ENCODE measurements at places on chromosomes 13 and 19.

- no peak for DNase-seq
Observed at GRCh38 chr13:96403241-96403640, 313.3 kb downstream of the HS6ST3 start.

GRCh38 chr13:60654415-60654814 lies 257.4 kb downstream of the TDRD3 start:
- DNase-seq = peak; percentile 40

DNA sequence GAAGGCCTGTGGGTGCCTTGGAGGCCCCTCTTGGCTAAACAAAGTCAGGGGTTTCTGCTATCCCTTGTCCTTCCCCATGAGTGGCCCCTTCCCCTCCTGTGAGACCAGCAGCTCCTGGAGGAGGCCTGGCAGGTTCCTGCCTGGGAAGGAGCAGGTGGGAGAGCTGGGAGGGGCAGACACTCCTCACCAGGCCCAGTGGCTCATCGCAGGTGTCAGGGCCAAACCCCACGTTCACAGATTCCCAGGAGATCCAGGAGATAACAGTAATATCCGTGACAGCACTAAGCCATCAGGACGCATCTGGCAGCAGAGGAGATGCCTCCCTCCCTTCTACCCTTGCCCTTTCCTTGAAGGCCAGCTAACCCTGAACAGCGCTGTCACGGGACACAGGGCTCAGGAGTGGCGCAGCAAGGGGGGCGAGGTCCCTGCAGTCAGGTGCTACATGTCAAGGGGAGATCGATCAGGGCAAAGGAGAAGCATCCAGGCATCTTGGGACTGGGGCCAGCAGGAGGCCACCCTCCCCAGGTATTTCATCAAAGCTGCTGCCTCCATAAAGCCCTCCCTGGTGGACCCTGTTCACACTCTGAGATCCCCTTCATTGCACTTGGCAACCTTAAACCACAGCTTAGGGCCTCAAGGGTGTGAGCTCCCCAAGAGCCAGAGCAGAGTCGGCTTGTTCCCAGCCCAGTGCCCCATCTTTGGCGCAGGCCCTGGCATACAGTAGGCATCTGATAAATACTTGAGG lies 4.8 kb downstream of the CEBPA start:
- no peak for DNase-seq

GRCh38 chr19:54191011-54191810 lies at the start of gene TSEN34:
TSS of gene TSEN34 (plus strand) at chr19:54191308. CDS start at chr19:54191365, 57 bp downstream.
- peak; percentile 92 for DNase-seq

DNA sequence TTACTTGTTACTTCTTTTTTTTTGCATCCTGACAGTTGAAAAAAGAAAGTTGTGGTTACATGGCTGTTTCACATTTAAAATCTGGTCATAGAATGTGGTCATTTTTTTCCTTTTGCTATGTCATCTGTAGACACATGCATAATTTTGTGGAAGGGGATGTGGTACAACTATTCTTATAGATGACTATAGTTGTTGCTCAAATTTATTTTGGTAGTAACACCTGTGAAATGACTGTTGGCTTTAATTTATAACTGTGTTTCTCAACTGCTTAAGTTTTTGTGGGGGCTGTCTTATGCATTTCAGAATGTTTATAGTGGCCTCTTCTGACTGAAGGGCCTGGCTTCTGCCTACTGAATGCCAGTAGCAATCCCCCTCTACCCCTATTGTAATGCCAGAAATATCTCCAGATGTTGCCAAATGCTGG lies 130.5 kb downstream of the PAN3 start:
- DNase-seq = no peak

- no peak for DNase-seq
Observed at GRCh38 chr19:22619371-22619770, 14.8 kb upstream of the ZNF492 start.

GRCh38 chr19:1213391-1214286 lies 8.1 kb downstream of the STK11 start:
- DNase-seq = no peak

DNA sequence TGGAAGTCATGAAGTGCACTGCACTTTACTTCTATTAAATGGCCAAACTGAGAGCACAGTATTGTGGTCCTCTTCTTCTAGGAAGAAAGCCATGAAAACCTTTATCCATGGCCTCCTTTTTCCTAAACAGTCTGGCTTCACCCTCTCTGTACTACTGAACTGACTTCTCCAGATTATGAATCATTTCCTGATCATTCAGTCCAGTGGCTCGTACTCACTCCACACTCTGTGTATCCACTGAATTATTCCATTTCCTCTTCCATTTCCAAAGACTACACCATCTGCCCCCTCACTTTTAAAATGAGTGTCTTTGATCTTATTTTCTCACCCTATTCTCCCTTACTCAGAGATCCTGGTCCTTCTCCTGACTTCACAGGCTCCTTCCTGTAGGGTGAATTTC lies 29.7 kb upstream of the FREM2 start:
- no peak for DNase-seq

DNA sequence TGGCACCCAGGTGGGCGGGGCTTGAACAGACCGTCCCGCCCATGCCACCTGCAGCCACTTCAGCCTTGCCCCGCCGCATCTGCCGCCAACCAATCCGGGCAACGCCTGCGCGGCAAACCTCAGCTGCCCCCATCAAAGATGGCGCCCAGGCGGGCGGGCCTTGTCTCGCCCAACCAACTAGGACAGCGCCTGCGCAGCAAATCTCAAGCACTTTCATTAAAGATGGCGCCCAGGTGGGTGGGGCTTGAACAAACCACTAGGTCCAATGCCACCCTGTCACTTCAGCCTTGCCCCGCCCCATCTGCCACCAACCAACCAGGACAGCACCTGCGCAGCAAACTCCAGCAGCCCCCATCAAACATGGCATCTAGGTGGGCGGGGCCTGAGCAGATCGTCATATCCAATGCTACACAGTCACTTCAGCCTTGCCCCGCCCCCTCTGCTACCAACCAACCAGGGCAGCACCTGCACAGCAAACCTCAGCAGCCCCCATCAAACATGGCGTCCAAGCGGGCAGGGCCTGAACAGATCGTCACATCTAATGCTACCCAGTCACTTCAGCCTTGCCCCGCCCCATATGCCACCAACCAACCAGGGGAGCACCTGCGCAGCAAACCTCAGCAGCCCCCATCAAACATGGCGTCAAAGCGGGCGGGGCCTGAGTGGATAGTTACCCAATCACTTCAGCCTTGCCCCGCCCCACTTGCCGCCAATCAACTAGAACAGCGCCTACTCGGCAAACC lies 1.4 kb downstream of the PEG3 start:
- peak; percentile 100 for DNase-seq

DNA sequence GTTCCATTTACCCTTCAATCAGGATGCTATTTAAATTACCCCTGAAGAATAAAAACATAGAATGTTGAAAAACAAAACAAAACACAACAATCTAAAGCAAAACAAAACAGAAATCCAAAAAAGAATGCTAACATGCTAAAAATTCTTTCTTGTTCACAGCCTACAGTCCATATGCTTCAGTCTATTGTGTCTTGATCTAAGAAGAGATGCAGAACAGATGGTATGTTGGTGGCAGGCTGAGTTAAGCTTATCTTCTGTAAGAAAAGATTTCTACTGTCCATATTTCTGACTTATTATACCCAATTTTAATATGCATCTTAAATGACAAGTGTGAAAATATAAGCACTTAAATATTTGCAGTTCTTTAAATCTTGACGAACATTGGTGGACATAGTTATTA lies 356.1 kb upstream of the SLITRK1 start:
- DNase-seq = no peak

DNA sequence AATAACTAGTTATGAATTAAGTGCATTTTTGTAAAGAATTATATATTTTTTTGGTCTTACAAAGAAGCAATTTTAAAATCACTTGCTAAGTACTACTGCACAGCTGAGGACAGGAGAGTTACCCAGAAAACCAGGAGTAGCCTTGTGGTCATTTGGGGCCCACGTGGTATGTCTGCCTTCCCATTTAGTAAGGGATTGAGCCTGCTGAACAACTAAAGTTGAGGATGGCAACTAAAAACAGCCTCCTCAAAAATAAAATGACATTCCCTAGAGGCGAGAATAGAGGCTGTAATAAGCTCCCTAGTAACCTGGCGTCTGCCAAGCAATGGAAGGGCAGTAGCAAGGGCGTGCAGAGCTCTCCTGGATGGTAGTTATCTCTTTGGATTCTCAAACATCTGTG lies 36.3 kb downstream of the DOCK9 start:
- DNase-seq = no peak

DNA sequence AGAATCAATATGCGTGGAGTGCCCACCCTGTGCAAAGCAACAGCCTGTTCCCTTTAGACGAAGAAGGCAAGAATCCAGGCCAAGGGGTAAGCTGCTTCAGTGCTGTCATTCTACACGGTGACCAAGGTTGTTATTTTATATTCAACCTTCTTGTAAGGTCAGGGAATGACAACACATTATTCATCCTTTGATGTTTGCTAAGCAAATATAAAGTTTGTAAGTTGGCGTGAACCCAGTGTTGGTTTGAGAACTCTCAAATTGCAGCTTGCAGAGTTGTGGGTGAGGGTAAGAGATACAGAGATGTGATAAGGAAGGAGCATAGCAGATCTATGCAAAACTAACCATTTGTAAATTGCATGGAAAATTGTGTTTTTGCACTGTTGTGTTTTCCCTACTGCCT lies 436.7 kb downstream of the FGF9 start:
- no peak for DNase-seq

GRCh38 chr13:110860983-110861382 lies 53.9 kb downstream of the ANKRD10 start:
- no peak for DNase-seq

DNA sequence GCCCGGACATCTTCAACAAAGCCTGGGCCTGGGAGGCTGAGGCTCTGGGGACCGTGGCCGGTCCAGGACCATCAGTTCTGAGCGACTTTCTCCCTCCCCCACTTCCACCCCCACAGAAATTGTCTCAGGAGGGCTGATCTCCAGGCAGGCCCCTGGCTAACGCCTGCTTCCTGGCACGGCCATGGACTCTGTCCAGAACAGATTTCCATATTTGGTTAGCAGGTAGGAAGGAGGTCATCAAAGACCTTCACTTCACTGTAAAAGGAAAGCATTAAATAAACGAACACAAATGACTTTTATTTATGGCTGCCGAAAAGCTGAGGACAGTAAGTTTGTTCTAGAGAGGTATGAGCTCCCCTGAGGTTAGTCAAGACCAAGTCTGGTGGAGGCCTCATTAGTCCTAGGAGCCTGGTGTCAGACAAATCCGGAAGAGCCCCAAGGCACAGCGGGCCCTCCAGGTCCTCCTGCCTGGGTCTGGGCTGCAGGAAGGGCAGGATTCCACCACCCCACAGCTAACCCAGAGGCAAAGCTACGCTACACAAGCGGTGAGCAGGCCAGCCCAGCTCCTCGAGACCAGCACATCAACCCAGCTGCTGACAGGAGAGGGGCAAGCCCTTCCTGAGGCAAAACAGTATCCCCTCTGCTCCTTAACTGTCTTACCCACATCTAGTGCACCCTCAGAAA lies 4.6 kb upstream of the PLPP2 start:
- no peak for DNase-seq

DNA sequence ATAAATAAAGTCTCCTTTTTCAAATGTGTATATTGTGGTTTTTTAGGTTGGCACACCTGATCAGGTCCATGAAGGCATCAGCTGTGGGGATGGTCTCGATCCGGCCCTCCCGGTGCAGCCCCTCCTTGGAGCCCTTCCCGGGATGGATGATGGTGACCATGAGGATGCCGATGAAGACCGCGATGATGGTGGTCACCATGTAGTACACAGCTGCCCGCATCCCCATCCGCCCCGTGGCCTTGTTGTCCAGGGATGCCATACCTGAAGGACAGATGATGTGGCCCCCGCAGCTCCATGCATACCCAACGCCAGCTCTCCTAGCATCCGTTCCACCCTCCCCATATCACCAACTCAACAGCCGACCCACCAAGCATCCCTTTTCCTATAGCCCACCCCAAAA lies 11.4 kb downstream of the SLC1A6 start:
- no peak for DNase-seq

DNA sequence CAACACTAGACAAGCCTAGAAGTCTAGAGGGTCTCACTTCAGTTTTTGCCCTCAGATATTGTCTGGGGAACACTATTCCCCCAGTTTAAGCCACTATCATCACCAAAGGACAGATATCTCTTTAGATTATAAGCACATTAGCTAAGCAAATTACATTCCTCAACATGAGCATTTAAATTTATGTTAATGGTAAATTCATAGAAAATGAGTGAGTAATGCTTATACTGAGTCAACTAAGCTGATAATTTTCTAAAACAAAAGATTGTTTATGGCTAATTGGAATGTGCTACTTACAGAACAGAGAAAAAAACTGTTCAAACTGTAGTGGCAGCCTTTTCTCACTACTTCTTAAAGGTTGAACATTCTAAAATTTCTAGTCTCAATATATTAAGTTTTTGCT lies 290.2 kb downstream of the SLITRK1 start:
- no peak for DNase-seq

GRCh38 chr19:6971366-6971765 lies 49.9 kb downstream of the MBD3L2B start:
- DNase-seq = no peak

GRCh38 chr13:41387576-41387975 lies 69.8 kb upstream of the RGCC start:
- DNase-seq = no peak

- DNase-seq = peak; percentile 61
Observed at GRCh38 chr19:49149652-49150105, 5.5 kb downstream of the HRC start.

- no peak for DNase-seq
Observed at GRCh38 chr13:46184277-46184699, 2.3 kb upstream of the LCP1 start.

- DNase-seq = no peak
Observed at GRCh38 chr19:23949611-23950010, 34.9 kb downstream of the ZNF726 start.

DNA sequence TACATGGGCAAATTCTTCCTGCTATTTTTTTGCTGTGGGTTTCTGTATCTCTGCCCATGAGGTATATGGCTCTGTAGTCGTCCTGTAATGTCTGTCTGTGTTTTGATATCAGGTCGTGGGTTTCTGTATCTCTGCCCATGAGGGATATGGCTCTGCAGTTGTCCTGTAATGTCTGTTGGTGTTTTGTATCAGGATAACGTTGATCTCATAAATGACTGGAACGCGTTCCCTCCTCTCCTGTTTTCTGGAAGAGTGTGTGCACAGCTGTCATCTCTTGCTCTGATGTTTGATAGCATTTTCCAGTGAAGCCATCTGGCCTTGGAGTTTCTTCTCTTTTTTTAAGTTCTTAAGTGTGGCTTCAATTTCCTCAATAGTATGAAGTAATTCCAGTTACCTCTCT lies 57.2 kb downstream of the SOX1 start:
- no peak for DNase-seq

- DNase-seq = no peak
Observed at GRCh38 chr19:13983213-13983889, 22.8 kb downstream of the RFX1 start.
